Endothelial cell (in vitro differentiated cells): ENCODE measurements at places on chromosomes 3 and 15. TPM values are rescaled to one million over a fixed set of nuclear protein-coding genes. Genes with fewer than 3 reads are reported as not detected.
A peak's percentile ranks its signal among the peaks of the same experiment; 100 is the strongest.

Gene KBTBD8
- total RNA-seq: 6.3 TPM

GRCh38 chr3:25801786-25802185 is 11.9 kb downstream of the OXSM start:
- DNase-seq: no peak

- peak; percentile 13 for DNase-seq
Measured at GRCh38 chr3:195522254-195523023, 20.7 kb downstream of the PPP1R2 start.

Gene COLQ
- total RNA-seq: 2.1 TPM

- DNase-seq: no peak
Measured at GRCh38 chr3:177836671-177837070, 639.4 kb upstream of the TBL1XR1 start.

DNA sequence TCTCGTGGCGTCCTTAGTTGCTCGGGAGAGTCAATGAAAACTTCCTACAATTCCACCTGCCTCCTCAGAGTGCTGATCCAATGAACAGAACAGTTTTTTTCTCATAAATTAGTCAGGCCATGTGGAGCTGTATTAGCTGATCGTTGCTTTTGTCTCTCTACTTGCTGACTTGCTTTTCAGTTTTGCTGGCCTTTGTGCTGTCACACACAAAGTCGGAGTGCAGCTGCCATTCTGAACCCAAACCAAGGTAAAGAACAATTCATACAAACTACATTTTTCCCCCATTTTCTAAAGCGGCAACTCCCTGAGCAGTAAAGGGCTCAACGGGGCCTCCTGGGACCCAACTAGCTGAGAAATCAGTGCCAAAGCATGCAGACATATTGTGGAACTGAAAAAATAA is 43.1 kb downstream of the MEIS2 start:
- DNase-seq: no peak
